ENCODE measurements at places on chromosomes 1 and 21.

GRCh38 chr1:97904534-97904933 is 16.3 kb downstream of the DPYD start:
- DNase-seq = no peak

GRCh38 chr1:210299501-210299900 is 29.2 kb upstream of the HHAT start:
- no peak for DNase-seq

- DNase-seq = no peak
Observed at GRCh38 chr21:42630626-42631025, 22.8 kb upstream of the PDE9A start.

GRCh38 chr1:198575798-198576641 is 35.5 kb upstream of the ATP6V1G3 start:
- no peak for DNase-seq

GRCh38 chr1:58065520-58065919 is 481.0 kb downstream of the OMA1 start:
- DNase-seq = no peak

GRCh38 chr1:67367370-67368045 is 59.8 kb downstream of the IL12RB2 start:
- DNase-seq = no peak

DNA sequence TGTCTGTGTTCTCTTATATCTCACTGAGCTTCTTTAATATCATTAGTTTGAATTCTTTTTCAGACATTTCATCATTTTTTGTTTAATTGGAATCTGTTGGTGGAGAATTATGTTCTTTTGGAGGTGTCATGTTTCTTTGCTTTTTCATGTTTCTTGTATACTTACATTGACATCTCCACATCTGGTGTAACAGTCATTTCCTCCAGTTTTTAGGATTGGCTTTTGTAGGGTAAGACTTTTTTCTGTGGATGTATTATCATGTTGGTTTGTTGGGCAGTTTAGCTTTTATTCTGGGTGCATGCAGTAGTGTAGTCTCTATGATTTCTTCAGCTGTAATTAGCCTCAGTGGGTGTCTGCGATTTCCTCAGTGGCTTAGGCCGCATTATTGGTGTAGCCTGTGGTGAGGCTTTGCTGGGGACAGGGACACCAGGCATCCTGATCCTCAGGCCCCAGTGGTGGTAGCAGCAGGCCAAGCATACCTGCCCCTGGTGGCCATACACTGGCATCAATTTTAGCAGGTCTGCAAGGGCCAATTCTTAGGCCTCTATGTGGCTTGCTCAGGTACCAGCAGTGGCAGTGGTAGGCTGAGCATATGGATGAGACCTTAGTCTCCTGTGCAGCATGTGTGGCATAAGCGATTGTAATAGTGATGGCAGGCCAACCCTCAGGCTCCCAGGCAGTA is 77.6 kb upstream of the SAMD13 start:
- DNase-seq = no peak

DNA sequence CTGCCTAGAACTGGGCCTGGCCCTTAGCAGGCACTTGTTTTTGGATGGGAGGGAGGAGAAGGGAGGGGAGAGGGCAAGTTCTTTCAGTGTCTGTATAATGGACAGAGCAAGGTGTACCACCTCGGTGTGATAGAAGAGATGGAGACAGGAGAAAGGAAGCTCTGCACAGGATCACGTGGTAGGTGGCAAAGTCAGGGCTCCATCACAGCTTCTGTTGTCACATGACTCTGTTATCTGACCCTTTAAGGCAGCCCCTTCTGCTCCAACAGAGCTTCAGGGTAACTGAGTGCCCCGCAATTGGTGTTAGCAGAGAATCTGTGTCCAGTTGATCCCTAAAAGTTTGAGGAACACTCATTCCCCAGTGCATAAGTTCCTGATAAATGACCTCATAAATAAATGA is 16.5 kb upstream of the ETS2 start:
- DNase-seq = no peak

DNA sequence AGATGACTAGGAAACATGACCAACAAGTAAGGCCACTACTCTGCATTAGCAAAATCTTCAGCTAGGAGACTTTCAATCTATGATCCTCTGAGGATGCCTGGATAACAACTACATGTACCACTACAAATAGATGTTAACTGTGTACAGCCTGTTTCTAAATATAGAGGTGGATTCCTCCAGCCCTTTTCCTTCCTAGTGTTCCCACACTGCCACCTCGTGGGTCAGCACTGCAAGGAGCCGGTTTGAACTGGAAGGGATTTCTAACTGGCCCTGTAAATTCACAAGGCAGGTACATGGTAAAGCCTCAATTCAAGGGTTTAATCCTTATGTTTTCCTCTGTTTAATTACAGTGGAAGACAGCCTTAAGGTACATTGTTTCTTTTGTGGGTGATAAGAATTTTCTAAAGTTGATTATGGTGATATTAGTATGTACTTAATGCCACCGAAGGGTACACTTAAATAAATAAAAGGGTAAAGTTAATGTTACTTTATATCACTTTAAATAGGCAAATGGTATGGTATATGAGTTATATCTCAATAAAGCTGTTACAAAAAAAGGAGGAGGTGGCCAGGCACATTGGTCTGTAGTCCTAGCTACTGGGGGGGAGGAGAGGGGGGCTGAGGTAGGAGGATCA is 14.4 kb downstream of the SMYD3 start:
- DNase-seq = no peak

DNA sequence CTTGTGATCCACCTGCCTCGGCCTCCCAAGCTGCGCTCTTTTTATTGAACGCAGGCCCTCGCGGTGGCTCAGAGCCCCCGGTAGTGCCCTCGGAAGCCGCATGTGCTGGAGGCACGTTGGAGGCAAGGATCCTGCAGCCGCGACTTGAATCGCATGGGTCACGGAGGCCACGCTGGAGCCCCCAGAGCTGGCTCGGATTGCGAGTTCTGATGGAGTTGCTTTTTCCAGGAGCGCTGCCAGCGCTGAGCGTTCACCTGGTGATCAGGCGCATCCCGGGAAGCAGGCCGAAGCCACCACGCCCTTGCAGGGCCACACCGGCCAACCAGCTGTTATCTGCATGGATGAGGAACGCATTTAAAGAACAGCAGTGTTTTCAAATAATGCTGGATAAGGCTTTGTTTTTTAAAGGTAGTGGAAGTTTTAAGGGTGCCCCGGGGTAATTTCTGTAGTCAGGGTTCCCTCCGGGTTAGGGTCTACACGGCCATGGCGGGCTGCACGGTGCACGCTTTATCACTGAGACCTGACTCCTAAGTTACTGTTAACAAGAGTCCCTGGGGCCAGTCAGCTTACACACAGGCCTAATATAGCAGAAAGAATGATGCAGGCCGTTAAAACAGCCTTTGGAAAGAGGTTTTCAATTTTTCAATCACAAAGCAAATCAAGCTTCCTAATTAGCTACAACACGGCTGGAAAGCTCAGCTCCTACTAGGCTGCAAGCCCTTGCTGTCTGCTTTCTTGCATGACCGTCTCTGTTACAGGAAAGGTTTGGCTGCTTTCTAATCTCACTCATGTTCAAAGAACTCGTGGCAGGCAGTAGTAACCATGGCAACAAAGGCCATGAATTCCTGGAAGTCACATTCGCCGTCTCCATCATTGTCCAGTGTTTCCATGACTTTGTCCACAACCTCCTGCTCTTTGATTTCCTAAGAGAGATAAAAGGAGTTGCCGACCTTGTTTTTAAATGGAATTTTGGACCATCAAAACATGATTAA is 6.0 kb downstream of the S100B start:
- no peak for DNase-seq

DNA sequence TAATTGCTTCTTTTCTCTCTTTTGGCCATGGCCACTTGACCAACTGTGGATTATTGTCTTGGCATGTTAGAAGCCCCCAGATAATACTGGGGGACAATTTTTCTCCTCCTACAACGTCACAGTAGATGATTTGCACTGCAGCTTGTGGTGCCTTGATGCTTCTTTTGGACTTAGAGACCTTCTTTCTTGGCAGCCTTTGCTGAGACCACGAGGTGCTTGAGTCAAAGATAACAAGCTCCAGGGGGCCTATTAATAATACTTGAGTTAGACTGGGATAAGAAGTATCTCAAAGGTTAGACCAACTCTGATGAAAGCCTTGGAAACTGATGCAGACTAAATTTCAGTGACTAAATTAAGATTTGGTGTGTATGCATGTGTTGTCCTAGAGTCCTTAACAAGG is 3.2 kb downstream of the PPP1R12B start:
- DNase-seq = no peak

GRCh38 chr1:239560921-239561320 is 174.6 kb downstream of the CHRM3 start:
- no peak for DNase-seq

DNA sequence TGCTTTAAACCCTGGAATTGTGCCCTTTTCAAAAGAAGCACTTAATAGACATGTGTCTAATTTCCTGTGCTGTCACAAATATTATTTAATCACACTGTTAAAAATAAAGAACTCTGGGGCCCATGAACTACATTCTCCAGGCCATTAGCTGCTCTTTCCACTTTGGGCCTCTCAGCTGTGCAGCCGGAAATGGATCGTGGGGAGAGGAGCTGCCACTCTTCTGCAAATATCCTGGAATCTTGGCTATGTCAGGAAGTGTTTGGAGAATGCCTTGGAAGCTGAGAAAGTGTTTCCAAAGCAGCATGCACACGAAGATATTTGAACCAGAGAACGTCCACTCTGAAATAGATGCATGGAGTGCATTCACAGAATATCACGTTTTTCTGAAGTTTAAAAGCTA is 27.5 kb upstream of the VPS26C start:
- no peak for DNase-seq

DNA sequence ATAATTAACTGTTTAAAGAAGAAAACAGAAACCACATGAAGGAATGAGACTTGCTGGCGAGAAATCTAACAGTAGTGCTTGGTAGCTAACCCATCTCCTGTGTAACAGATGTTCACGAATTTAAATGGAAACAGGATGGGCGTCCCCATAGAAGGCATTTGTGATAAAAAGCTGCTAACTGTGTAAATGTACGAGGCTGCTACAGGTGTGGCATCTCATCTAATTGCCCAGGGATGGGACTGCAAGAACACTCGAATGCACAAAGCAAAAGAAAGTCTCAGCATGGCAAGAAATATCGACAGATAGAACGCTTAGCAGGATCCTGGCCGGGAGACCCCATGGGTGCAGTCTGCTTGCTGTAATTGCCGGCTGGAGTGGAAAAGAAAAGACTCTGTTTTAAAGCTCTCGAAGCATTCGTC is 112.7 kb downstream of the RUNX1 start:
- DNase-seq = no peak

- DNase-seq = no peak
Observed at GRCh38 chr1:79785561-79785960, 779.0 kb upstream of the ADGRL4 start.

DNA sequence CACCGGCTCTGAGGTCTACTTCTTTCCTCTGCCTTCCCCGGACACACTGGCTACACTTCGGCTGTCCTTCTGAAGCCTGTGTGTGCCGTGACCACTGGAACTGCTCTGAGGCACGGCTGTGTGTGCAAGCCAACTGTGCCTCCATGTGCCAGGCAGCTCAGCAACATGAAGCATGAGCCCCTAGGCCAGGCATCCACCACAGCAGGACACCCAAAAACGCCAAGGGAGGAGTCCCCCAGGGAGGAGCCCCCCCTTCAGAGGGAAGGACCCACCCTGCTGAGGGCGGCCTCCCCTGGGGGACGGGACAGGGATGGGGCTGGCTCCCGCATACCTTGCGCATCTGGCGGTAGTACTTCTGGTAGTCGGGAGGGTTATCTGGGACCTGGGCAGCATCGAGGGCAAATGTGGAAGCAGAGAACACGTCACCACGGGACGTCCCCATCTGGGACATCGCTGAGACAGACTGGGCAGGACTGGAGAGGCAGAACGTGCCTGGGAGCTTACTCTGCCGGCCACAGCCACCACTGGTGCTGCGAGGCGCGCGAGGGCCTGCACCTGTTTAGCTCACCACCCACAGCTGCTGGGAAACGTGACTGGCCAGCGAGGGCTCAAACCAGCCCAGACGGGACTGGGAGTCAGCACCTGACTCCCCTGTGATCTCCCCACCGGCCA is 20.5 kb downstream of the LSS start:
- no peak for DNase-seq

DNA sequence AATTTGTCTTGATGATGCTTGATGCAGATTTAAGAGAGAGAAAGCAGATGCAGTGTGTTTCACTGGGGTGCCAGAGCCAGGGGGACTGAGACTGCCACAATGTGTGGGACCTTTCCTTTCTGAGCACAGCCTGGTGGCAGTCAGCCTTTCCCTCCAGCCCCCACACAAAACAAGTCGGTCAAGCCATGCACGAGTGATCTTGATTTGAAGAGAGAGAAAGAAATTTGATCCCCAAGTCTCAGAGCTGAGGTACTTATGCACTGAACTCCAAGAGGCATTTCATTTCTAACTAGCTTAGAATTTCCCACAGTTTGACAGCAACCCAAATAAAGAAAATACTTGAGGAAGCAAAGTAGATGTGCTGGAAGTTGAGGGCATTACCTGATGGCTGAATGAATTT is 193.8 kb downstream of the ST6GALNAC3 start:
- no peak for DNase-seq

GRCh38 chr1:27660300-27660835 is 11.6 kb downstream of the IFI6 start:
- DNase-seq = no peak

DNA sequence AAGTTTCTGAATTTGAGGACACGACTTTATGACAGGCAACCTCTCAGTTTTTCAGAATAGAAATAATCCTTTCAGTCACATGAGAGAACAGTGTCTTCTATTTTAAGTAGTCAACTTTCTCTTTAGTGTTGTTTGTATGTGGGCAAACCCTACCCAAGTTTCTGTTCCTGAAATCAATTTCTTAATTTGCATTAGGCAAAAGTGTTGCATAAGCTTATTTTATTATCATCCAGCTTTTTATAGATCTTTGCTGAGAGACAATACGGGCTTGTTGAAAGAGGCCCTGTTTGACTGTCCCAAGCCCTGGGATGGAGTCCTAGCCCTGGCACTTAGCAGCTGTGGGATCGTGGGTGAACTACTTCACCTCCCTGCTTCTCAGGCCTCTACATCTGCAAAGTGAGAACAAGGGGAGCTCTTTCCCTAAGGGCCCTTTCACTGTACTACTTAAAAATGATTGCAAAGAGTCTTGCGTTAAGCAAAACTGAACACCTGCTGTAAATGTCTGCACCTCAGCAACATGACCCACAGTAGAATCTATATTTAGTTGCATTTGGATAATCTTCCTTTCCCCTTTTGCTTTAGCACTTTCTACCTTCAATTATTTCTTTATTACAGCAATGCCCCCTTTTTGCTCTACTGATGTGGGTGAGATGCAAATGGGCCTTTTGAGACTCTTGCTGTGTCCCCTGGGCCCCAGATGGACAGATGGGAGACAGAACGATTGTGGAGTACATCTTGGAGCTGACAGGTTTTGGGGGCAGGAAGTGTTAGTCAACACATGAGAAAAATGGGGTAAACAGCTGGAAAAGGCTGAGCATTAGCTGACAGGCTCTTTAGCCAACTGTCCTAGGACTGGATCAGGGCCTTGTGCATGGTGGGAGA is 41.0 kb upstream of the SCAF4 start:
- peak; percentile 31 for DNase-seq

GRCh38 chr1:168918860-168919741 is 187.4 kb upstream of the ATP1B1 start:
- DNase-seq = no peak

- no peak for DNase-seq
Observed at GRCh38 chr1:2981981-2982614, 39.2 kb upstream of the ACTRT2 start.
